ENCODE measurements at places on chromosomes 4 and X. TPM values are rescaled to one million over a fixed set of nuclear protein-coding genes. Genes with fewer than 3 reads are reported as not detected.

Gene TRAM1L1
- 0.79 TPM for polyA plus RNA-seq

Gene ARR3
- not detected for polyA plus RNA-seq

Gene TSPAN5
- polyA plus RNA-seq, result 3.9 TPM

Gene TMPRSS11A
- polyA plus RNA-seq, result not detected

Gene SLITRK2
- polyA plus RNA-seq, result 0.24 TPM

Gene AVPR2
- polyA plus RNA-seq, result 0.70 TPM

Gene ZCCHC18
- polyA plus RNA-seq, result 0.55 TPM

Gene PRKG2
- polyA plus RNA-seq, result 2.1 TPM

Gene TGIF2LX
- polyA plus RNA-seq, result not detected

Measured in lung (tissue), 17 donors.